Nucleus accumbens (tissue), 56 donors: ENCODE measurements at places on chromosomes 3 and 15.

- DNase-seq = no peak
These were observed 32.1 kb downstream of the TLNRD1 start for GRCh38 chr15:81032818-81033217.

DNA sequence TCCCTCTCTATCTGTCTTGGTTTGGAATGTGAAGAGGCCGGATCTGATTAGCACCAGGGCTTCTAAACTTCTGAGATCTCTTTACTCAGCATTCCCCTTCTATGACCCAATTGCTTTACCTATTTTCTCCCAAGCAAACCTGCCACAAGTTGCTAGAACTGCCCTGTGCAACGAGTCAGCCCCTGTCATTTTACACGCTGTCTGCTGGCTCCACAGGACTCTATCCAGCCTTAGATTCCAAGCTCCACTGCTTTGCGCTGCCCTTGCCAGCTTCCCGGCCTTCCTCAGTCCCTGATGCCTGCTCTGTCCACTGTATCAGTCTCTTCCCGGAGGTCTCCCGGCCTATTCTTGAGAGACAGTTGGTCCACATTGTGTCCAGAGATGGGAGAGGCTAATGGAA is 12.3 kb downstream of the CEP19 start:
- DNase-seq = no peak

DNA sequence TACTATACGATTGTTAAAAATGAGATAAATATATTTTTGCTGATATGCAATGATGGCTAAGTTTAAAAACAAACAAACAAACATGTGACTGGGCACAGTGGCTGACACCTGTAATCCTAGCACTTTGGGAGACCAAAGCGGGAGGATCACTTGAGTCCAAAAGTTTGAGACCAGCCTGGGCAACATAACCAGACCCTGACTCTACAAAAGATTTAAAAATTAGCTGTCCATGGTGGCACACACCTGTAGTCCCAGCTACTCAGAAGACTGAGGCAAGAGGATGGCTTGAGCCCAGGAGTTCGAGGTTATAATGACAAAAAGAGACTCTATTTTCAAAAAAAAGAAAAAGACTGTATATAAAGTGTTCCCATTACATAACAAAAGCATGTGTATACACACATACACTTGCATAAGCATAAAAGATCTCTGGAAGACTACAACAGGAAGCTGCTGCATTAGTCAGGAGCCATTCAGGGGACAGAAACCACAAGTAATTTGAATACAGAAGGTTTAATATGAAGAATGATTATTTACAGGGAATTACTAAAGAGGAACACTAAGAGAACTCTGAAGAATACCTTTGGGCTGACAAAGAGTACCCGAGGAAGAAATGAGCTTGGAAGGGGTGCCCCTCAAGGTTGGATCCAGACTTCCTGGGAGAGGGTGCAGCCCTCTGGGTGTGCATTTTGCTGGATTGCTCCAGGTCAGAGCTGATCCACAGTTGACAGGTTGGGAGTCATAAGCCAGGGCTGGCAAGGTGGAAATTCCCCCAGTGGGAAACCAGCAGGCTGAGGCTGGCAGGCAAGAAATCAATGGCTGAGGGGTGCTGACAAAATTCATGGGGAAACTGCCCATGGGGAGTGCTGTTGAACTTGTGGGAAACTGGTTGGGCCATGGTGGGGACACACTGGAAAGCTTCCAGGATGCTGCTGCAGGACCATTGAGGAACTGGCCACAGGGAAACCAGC is 9.3 kb upstream of the TM4SF18 start:
- DNase-seq = no peak

GRCh38 chr3:63931290-63931689 is 19.1 kb upstream of the SCAANT1 start:
- no peak for DNase-seq

GRCh38 chr3:50237133-50237651 is 1.2 kb downstream of the GNAI2 start:
- DNase-seq = no peak

GRCh38 chr15:70559265-70560239 is 203.8 kb downstream of the UACA start:
- DNase-seq = peak; percentile 9

GRCh38 chr3:54899273-54899672 is 28.6 kb downstream of the LRTM1 start:
- DNase-seq = no peak

- no peak for DNase-seq
These were observed 59.1 kb downstream of the CCNL1 start for GRCh38 chr3:157100608-157101396.

- DNase-seq = no peak
These were observed 16.0 kb downstream of the HACD2 start for GRCh38 chr3:123568875-123569274.

DNA sequence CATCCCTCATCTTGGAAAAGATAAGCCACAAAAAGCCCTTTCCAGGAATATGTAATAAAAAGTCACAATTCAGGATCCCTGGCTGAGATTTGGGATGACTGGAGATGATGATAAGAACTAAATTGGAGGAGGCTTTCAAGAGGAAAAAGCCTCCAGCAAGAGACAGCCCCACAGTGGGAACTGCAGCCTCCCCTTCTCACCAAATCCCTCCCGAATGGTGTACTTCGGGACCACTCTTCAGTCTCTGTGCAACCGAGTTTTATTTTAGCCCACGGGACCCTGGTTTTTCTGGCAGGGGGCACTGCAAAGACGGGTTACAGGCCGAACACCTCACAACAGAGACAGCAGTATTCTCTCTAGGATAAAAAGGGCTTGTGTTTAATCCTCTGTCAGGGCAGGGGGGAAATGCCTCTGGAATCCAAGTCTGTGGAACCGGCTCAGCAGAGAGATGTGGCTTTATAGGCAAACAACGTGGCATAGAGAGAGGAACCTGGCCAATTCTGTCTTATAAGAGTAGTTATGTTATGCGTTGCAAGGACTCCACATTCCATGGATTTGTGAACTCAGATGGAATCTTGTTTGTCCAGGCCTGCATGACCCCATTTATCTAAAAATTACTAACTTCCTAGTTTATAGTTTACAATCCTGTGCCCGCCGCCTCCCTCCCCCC is 1.2 kb upstream of the LMCD1 start:
- peak; percentile 43 for DNase-seq

DNA sequence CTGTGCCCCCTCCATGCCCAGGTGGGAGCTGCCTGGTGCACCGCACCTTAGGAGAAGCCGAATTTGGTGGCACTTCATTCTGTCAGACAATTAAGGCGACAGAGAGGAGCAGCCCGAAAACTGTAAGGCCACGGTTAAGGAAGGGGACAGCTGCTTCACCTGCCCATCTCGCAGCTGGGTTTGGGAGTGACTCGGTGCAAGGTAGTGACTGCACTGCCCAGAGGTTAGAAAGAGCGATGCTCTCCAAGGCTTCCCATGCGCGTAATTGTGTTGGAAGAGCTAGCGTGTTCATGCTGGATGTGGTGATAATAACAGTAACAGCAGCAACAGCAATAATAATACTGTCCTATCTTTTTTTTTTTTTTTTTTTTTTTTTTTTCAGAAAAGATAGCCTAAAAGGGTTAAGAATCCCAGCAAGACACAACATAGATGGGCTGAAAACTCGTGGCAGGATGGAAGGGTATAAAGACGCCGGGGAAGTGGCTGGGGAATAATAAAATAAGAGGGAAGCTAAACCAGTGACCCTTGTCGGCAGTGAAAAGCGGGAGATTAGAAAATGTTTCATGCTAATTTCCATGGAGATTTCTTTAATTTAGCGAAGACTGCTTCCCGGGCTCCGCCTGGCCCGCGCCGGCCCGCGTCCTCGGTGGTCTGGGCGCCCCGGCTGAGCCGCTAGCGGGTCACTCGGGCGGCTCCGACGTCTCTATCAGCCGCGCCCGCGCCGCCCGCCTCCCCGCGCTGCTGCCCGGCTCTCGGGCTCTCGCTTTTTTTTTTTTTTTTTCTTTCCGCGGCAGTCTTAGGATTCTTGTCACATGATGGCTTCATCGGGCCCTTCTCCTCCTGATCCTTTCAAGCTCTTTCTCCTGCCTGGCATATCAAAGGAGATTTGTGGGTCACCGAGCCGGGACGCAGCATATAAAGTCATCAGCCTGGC is 617.1 kb downstream of the NR2F2 start:
- no peak for DNase-seq

GRCh38 chr3:127739347-127740135 is 66.8 kb downstream of the ABTB1 start:
- DNase-seq = no peak

DNA sequence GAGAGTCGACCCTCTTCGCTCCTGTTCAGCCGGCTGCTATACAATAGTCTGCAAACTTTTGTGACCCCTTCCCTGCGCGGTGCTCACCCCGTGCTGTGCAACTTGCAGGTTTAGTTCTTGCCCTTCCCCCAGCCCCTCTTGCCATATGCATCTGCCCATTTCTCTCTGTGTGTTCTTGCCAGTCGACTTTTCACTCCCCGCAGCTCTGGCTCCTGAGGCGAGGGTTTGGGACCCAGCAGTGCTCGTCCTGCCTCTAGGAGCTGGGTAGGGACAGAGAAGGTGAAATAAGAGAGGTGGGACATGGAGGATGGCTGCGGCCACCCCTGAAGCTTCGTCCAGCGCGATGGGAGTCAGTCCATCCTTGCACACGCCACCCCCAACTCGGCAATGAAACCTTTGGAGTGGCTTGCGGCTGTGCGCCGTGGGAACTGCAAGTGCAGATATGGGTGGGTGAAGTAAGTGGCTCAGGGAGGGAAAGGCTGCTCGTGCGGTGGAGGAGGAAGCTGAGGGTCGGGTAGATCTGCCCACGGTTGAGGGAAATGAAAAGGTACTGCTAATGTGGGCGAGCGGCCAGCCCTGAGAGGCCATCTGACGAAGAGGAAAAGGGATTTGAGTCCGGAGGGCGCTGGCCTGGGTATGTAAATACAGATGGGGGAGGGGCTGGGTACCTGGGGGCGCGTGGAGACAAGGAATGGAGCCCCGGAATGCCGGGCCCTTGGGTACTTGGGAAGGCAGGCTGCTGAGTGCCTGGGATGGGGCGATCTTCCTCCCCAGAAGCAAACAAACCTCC is 1.0 kb downstream of the LRRC3B start:
- DNase-seq = no peak

DNA sequence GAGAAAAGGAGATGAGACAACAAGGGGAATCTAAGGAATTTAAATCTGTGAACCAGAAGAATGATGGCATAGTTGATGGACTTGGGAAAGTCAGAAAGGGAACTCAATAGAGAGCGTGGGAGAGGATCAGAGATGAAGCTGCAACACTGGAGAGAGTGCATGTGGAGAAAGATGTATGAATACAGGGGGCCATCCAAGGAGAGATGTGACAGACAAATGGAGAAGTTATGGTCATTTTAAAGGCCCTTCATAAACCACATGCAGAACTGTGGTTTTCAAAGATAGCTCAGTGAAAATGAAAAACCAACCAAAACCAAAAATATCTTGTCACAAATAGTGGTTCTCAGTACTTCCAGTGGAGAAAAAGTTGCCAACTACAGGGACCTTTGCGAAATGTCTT is 265.2 kb downstream of the SUCLG2 start:
- no peak for DNase-seq

GRCh38 chr15:93830221-93831080 is 400.9 kb upstream of the MCTP2 start:
- DNase-seq = no peak

- no peak for DNase-seq
These were observed 3.6 kb upstream of the SOX14 start for GRCh38 chr3:137760341-137761098.

GRCh38 chr15:99435877-99436541 is 129.8 kb upstream of the MEF2A start:
- DNase-seq = no peak

GRCh38 chr15:56699743-56700142 is 33.6 kb downstream of the ZNF280D start:
- DNase-seq = no peak

- DNase-seq = no peak
These were observed 8.0 kb upstream of the SEMA4B start for GRCh38 chr15:90192961-90193786.

GRCh38 chr3:115450036-115450435 is 173.3 kb upstream of the GAP43 start:
- no peak for DNase-seq

- no peak for DNase-seq
These were observed 142.8 kb downstream of the IGF1R start for GRCh38 chr15:98791046-98791701.

- no peak for DNase-seq
These were observed 459 bp upstream of the ADCY5 start for GRCh38 chr3:123449102-123449996.

GRCh38 chr15:90749754-90750153 is 32.6 kb downstream of the BLM start:
- no peak for DNase-seq

- no peak for DNase-seq
These were observed 124.1 kb downstream of the RASA2 start for GRCh38 chr3:141610939-141611338.

DNA sequence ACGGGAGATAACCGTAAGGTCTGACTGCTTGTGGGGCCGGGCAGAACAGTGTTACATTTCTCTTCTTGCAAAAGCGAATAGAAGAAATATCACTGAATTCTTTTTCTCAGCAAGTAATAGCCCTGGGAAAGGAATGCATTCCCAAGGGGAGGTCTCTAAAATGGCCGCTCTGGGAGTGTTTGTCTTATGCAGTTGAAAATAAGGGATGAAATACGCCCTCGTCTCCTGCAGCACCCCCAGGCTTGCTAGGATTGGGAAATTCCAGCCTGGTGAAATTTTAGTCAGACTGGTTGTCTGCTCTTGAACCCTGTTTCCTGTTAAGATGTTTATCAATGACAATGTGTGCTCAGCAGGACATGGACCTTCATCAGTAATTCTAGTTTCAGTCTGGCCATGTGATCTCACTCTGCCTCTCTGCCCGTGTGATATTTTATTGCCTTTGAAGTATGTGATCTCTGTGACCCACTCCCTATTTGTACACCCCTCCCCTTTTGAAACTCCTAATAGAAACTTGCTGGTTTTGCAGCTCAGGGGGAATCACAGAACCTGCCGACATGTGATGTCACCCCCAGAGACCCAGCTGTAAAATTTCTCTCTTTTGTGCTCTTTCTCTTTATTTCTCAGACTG is 715.6 kb downstream of the ROBO1 start:
- DNase-seq = no peak

DNA sequence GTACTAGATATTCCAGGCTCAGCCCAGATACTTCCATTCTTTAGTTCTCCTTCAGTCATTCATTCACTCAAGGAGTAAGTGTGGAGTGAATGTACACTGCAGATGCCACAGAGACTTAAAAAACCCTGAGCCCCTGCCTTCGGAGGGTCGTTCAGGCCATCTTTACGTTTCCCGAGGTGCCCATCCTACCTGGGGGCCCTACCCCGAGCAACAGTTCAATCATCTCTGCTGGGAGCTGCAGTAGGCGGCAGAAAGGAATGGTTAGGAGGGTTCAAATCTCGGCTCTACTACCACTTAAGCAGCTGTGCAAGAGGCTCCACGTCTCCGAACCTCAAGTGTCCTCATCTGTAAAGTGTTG is 613 bp downstream of the SEC13 start:
- DNase-seq = no peak

DNA sequence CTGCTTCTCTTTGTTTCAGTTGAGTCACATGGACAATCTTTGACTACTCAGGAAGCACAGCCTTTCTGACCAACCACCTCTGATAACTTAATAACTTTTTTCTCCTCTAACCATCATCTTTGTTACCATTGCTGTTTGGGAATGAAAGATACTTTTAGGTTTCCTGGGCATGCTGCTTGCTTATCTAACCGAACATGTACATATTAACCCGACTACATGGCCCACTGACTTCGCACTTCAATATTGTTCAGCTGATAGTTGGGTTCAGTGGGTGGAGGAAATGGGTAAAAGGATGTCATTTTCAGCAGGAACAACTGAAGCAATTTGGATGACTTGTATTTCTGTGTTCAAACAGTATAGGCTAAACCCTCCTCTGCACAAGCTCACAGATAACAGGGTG is 214.3 kb downstream of the SQOR start:
- DNase-seq = no peak

GRCh38 chr15:99167640-99168039 is 62.8 kb downstream of the SYNM start:
- no peak for DNase-seq
